Activated effector memory CD4-positive, alpha-beta T cell treated with anti-CD3 and anti-CD28 coated beads, Interleukin-2, amount 50 U/mL, for 16 hours (primary cell): ENCODE measurements at places on chromosomes 2 and 18.
A peak's percentile ranks its signal among the peaks of the same experiment; 100 is the strongest.

- no peak for DNase-seq
Measured at GRCh38 chr2:229825476-229825875, 96.3 kb downstream of the TRIP12 start.

- no peak for DNase-seq
Measured at GRCh38 chr2:163417596-163418337, 318.0 kb downstream of the FIGN start.

DNA sequence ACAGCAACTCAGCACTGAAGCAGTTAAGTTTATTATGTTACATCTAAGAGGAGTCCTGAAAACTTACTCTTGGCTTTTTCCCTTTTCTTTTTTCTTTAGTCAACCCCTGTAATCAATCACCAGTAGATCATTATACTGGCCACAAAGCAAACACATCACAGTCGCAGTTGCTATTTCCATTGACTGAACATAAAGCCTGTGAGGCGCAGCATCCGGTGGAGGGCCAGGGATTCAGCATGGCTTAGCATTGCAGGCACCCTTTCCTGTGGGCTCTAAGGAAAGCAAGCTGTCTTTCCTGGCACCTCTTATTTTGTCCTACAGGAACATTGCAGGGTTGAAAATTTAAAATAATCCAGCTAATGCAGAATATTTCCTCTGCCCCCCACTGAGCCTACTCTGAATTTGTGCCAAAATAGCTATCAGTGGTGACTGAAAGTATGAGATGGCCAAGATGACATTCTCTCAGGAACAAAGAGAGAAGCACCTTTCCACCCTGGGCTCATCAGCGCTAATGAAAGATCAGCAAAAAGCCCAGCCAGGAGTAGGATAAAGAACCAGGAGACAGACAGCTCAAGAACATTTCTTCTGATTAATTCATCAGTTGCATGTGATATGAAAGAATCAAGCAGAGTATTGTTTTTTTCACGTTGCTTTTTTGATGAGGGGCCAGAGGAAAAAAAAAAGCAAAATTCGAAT is 85.3 kb upstream of the SULT1C3 start:
- DNase-seq, result no peak

DNA sequence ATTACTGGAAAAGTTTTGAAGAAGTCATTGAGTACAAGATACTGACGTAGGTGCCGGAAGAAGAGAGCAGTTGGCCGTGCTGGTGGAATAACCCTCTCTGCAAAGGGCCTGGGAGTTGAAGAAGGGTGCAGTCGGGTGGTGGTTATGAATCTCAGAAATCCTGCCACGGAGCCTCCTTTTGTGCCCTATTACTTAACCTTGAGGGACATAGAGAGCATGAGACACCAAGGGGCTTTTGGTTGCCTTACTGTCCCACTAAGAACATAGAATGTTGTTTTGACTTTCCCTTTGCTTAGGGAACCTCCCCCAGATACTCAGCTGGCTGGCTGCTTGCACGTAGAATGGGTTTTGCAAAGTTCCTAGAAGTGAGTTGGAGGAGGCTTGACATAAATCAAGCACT is 1.3 kb upstream of the CD28 start:
- DNase-seq, result peak; percentile 79

DNA sequence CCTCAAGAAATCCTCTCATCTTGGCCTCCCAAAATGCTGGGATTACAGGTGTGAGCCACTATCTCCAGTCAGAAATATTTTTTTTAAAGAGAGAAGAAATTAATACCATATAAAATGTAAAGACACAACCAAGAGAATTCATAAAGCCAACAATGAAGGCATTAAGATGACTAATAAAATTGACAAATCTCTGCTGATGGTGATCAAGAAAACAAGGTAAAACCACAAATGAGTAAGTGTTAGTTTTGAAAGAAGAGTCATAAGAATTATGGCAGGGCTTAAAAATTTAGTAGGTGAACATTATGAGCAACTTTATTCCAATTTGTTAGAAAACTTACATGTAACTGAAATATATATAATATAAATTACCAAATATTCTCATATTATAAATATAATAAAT is 752.8 kb upstream of the CELF4 start:
- no peak for DNase-seq
